Upper lobe of right lung (tissue), 1 donor: ENCODE measurements at places on chromosomes 11 and 22. TPM values are rescaled to one million over a fixed set of nuclear protein-coding genes. Genes with fewer than 3 reads are reported as not detected.

The GLYAT gene
- not detected for total RNA-seq

The C22orf42 gene
- total RNA-seq = not detected

DNA sequence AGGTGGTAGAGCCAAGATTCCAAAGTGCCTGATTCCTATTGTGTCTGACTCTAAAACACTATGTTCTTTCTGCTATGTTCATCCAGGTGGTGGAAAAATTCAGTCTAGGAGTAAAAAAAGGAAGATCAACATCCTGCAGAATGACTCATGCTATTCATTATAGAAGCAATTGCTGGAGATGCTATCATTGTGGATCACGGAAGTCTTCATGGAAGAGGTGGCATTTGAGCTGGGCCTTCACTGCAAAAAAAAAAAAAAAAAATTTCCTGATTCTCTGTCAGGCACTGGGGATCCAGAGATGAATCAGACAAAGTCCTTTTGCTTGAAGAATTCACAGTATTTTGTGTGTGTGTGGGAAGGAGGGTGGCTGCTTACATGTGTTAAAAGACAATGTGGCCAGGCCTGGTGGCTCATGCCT is 1.4 kb upstream of the UVRAG start:
- no peaks in the 10 kb centered on the region for H3K27me3 ChIP-seq
- H3K4me1 ChIP-seq = peaks cover 29% of the 10 kb centered on the region
- H3K36me3 ChIP-seq = no peaks in the 10 kb centered on the region
- H3K27ac ChIP-seq = peak overlapping the region; percentile 93
- no peak for DNase-seq

The MPZL2 gene
- total RNA-seq = 119 TPM

The CHCHD10 gene
- total RNA-seq = 102 TPM

DNA sequence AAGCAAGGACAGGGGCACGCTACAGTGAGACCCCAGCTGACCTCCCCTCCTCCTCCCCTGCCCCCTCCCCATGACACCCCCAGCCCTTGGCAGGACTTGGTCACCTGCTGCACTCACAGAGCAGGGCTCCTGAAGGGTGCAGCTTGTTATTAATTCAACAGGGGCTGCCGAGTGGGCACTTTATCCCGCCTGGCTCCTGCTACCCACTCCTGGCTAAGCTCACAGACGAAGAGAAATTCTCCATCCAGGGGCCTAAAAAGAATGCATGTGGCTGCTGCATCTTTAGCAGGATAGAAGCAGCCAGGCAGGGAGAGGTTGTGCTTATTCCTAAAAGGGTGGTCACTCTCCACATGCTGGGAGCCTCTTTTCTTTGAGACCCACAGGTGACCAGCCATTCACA is 40.3 kb downstream of the GALNT18 start:
- no peak overlapping the region for H3K27ac ChIP-seq
- no peaks in the 10 kb centered on the region for H3K27me3 ChIP-seq
- no peak overlapping the region for H3K4me3 ChIP-seq
- peaks cover 43% of the 10 kb centered on the region for H3K4me1 ChIP-seq
- no peak for DNase-seq

The CATSPERZ gene
- total RNA-seq = not detected

DNA sequence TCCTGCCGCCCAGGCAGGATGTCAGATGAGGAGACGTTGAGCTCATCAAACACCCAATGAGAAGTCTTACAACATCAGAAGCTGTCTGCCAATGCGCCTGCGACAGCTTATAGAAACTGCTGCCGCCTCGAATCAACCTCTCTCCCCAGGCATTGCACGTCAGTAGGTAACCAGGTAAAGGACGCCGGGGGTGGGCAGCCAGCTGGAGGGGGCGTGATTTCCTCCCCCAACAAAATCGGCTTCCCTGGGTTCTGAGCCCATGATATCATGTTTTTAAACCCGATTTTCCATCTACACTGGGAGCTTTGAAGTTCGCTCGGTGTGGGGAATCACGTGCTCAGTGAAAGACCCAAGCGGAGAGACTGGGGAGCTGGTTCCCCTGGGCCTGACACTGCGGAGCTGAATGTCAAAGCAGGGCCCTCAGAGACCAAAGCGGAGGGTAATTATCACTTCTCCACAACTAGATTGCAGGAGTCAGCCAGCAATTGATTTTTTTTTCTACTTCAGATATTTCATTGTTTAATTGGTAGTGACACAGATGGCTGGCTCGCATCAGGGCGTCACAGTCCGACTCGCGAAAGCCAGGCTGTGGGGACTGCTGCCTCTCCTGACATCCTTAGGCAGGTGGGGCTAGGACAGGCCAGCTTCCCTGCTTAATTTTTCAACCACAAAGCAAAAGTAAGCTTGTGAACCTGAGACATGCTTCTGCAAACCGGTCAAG is 15.4 kb downstream of the FAM83F start:
- H3K27ac ChIP-seq = no peak overlapping the region
- H3K4me3 ChIP-seq = no peak overlapping the region
- H3K36me3 ChIP-seq = no peaks in the 10 kb centered on the region
- peaks cover 42% of the 10 kb centered on the region for H3K27me3 ChIP-seq

- H3K4me3 ChIP-seq = peak overlapping the region; percentile 48
- peaks cover 9% of the 10 kb centered on the region for H3K4me1 ChIP-seq
- DNase-seq = no peak
- H3K36me3 ChIP-seq = no peaks in the 10 kb centered on the region
- peak overlapping the region; percentile 47 for H3K27ac ChIP-seq
Observed at GRCh38 chr22:39457556-39458443, 988 bp downstream of the MGAT3 start.

The HTR3B gene
- not detected for total RNA-seq

- H3K4me1 ChIP-seq = peaks cover 17% of the 10 kb centered on the region
- peak; percentile 4 for DNase-seq
- no peak overlapping the region for H3K4me3 ChIP-seq
- no peaks in the 10 kb centered on the region for H3K27me3 ChIP-seq
Observed at GRCh38 chr11:75386942-75387630, 12.2 kb upstream of the RPS3 start.

GRCh38 chr11:17630936-17631335 is 83.9 kb downstream of the OTOG start:
- H3K4me1 ChIP-seq = no peaks in the 10 kb centered on the region
- no peaks in the 10 kb centered on the region for H3K36me3 ChIP-seq
- H3K27me3 ChIP-seq = peaks cover 8% of the 10 kb centered on the region
- no peak overlapping the region for H3K27ac ChIP-seq
- DNase-seq = no peak

GRCh38 chr22:38716271-38716670 is 10.5 kb downstream of the GTPBP1 start:
- H3K36me3 ChIP-seq = peaks cover 34% of the 10 kb centered on the region
- H3K4me3 ChIP-seq = no peak overlapping the region
- H3K27me3 ChIP-seq = no peaks in the 10 kb centered on the region
- no peak overlapping the region for H3K27ac ChIP-seq
- DNase-seq = no peak

The MYBPC3 gene
- 0.96 TPM for total RNA-seq

DNA sequence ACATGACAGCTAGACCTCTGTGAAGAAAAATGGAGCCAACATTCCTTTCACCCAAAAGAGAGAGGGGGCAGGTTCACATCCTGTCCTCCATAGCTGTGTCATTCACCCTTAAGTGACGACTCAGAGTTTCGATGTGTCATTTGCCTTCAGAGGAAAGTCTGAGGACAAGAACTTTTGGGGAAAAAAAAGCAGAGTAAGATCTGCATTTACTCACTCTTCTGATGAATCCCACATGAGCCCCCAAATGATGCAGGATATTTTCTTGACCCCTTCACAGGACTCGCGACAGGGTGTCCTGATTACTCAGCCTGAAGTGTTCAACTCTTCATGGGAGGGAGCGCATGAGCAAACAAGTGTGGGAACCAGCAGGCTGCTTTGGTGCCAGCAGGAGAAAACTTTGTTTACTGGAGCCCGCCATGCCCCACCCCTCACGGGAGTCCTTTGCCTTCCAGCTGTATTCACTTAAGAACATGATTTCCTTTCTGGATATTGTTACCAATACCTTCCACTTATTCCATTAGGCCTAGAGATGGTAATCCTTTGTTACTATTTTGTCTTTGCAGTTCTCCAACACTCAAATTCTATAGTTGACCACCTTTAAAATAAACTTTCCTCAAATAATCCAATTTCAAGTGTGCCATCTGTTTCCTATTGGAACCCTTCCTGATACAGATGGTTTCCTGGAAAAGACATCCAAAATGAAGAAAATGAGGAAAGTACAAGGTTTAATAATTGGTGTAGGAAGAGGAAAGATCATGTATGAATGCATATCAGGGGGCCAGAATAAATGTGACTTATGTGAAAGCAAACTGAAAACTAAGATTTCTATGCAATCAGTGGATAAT is 729.8 kb downstream of the FAM181B start:
- H3K36me3 ChIP-seq = no peaks in the 10 kb centered on the region
- H3K4me3 ChIP-seq = no peak overlapping the region
- no peak overlapping the region for H3K27ac ChIP-seq

- peak within 1 kb of the TSS; percentile 50 for H3K4me3 ChIP-seq
- no peaks in the 10 kb centered on the region for H3K36me3 ChIP-seq
- peaks cover 46% of the 10 kb centered on the region for H3K27me3 ChIP-seq
- DNase-seq = peak; percentile 79
- H3K27ac ChIP-seq = no peak within 1 kb of the TSS
- peaks cover 7% of the 10 kb centered on the region for H3K4me1 ChIP-seq
Observed at GRCh38 chr11:7251836-7252682, at the start of gene SYT9. Gene SYT9 (plus strand): TSS chr11:7251904. CDS start chr11:7252187, 283 bp downstream.

The DEUP1 gene
- total RNA-seq = not detected

DNA sequence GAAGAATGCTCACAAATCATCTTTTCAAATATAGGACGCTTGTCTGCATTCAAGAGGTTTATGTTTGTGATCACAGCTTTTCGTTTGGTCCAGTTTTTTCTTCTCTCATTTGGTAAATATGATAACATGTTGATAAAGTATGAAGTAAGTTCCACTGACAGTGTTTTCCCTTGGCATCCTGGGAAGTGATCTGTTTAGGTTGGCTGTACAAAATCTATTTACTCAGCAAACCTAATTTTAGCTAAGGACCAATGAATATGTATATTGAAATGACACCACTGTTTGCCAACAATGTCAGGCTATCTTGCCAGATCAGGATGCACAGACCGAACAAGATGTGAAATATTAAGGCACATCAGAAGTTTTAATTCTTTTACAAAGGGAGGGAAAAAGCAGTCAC is 1230.8 kb downstream of the LRRC4C start:
- no peak overlapping the region for H3K27ac ChIP-seq
- no peaks in the 10 kb centered on the region for H3K4me1 ChIP-seq
- H3K4me3 ChIP-seq = no peak overlapping the region
- no peaks in the 10 kb centered on the region for H3K27me3 ChIP-seq

The PTPRCAP gene
- total RNA-seq = 17.7 TPM
